ENCODE measurements at places on chromosomes 11 and 22.

DNA sequence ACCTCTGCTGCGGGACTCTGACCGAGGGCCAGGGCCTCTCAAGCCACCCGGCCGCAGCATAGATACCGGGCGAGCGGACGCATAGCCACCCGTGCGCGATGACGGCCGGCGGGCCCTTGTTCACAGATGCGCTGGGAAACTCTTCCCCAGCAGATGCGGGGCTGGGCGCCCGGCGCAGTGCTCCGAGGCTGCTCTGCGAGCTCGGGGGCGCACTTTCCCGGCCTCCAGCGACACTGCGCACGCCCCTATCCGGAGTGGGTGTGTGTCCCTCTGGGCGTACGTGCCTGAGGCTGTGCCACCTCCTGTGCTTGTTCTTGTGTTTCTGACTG, 104.7 kb upstream of the E2F8 start:
- no peak for DNase-seq

- DNase-seq: no peak
Observed at GRCh38 chr11:19499026-19499669, 213.5 kb upstream of the NAV2 start.

- DNase-seq: no peak
Observed at GRCh38 chr11:34905666-34906065, 10.5 kb downstream of the APIP start.

GRCh38 chr22:31235081-31235480, 23.0 kb downstream of the LIMK2 start:
- no peak for DNase-seq

- DNase-seq: no peak
Observed at GRCh38 chr11:11075515-11076171, 217.8 kb upstream of the ZBED5 start.

DNA sequence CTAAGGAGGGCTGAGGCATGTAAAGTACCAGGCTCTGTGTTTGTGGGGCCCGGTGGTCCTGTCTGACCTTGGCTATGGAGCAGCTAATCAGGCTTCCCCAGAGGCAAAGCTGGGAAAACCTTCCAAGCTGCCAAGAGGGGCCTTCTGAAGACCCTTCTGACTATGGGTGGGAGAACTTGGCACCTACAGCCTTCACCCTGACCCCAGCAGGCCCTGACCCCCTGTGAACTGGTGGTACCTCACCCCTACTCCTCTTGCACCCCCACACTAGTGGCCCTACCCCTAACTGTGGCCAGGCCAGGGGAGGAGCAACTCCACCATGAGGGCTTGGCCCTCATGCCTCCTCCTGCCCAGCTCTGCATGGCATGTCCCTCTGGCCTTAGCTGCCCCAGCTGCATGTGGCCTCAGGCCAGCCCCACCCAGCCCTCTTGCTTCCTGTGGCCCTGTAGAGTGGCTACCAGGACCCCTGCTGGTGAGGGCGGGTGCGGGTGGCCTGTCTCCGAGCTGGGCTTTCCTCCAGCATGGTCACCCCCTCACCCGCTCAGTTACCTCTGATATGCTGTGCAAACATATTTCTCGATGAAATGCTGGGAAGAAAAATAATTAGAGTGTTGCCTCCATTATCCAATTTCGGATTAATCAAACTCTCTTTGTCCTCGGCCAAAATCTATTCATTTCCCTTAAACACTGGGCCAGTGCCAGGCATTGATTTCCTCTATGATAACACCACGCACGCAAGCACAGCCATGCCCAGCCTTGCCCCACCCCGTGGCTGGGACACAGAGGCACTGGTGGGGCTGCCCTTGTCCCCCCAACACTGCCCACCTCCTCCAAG, 7.5 kb downstream of the GNAZ start:
- DNase-seq: no peak

GRCh38 chr11:129453293-129453721, 77.7 kb downstream of the BARX2 start:
- DNase-seq: no peak

DNA sequence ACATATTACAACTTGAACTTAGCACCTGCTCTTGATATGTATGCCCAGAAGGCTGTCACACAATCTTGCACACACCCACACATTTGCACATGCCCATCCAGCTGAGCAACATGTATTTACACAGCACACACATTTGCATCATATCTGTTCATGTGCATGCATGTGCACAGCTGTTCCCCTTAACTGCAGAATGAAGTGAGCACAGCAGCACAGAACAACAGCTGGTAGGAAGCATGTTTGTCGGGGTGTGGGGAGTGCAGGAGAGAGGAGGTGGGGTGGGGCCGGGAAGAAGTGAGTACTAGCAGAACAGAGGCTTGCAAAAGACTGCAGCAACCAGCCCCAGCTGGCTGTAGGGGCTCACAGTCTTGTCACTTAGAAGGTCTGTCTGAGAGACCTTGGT, 296.5 kb downstream of the KIRREL3 start:
- DNase-seq: no peak

DNA sequence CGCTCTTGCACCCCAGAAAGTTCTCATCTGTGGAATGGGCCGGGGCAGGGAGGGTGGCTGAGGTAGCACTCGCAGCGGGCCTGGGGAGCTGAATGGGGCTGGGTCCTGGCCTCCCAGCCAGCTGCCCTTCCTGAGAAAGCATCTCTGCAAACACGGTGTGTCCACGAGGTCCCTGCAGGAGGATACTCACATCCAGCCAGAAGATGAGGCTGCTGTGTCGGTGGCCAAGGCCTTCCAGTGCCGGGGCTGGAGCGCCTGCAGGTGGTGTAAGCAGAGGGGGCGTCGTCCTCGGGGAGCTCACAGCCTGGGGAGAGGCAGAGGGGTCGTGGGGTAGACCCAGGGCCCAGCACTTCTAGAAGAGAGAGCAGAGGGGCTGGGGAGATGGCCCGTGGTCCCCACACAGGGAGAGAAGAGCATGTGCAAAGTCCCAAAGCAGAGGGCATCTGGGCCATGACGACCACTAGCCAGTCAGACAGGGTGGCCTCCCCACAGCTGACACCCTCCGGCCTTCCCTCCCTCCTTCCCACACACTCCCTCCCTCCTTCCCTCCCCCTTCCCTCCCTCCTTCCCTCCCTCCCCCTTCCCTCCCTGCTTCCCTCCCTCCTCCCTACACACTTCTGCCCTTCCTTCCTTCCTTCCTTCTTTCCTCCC, 97.9 kb downstream of the WNT7B start:
- no peak for DNase-seq

- no peak for DNase-seq
Observed at GRCh38 chr11:12746593-12747097, 72.4 kb downstream of the TEAD1 start.
